ENCODE measurements at places on chromosomes 1 and 21.

- DNase-seq = no peak
Observed at GRCh38 chr1:107704911-107705310, 260.1 kb downstream of the VAV3 start.

- DNase-seq = no peak
Observed at GRCh38 chr1:246001837-246002230, 505.2 kb downstream of the SMYD3 start.

DNA sequence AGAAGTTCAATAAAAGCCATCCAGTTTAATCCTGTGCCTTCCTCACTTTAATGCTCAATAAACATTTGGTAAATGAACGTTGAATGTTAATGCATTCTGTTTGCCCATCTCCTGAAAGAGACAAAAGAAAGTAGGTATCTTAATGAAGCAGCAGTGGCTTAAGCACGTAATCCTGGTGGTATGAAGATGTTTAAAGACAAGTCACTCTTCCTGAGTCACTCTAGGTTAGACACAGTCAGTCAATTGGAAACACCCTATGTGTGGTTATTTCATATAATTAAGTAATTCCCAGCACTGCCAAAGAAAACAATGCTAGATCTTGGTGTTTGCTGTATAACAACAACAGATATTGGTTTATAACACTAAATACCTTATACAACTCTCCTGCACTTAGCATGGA, 334.0 kb upstream of the FMN2 start:
- DNase-seq = no peak

GRCh38 chr1:116506132-116507004, 64.5 kb downstream of the CD58 start:
- no peak for DNase-seq

DNA sequence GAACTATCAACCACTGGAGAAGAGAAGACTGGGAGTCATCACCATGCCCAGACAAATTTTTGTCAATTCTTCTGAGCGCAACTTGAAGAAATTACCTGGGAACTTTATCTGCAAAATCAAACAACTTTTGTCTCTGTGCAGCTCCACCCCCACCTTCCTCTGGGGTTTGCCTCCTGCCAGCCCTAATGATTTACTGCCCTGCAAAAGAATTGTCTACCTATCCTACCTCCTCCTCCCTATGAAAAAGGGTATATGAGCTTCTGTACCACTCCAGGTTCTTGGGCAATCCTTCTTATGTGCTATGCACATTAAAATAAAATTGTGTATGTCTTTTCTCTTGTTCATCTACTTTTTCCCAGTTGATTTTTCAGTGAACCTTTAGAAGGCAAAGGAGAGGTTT, 191.9 kb downstream of the URB2 start:
- no peak for DNase-seq

DNA sequence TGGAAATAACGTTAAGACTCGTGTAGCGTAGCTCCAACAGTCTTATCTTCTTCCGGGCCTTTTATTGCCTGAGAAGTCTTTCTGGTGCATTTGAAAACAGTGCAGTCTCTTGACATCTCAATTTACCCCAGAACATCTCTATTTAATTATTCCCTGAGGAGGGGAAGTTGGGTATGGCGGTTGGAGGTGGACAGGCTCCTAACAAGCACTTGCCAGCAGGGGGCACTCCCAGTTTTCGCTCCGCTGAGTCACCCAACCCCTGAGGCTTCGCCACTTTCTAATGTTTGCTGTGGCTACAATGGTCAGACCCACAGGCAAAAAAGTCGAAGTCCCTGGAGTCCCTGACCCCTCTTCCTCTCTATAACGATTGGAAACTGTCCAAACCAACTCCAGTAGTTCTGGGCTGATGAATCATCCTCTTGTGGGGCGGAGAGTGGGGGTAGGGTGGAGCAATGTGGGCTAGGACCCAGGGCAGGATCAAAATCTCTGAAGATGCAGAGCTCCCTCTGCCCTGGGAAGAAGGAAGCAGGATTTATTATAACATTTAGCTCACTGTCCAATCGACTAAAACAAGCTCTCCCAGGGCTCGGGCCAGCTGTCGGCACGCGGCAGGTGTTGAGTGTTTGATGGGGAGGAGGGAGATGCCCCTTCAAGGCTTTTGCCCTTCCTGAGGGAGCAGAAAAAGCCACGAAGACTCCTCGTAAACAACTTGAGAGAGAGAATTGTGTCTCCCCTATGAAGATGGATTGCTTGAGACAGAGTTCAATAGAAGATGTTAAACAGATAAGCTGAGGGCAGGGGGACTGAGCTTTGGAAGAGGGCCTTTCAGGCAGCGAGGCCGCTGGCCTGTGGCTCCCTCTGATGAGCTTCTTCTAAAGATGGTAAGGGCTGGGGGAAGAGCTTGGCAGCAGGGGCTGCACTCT, 85.7 kb downstream of the BRINP2 start:
- no peak for DNase-seq

DNA sequence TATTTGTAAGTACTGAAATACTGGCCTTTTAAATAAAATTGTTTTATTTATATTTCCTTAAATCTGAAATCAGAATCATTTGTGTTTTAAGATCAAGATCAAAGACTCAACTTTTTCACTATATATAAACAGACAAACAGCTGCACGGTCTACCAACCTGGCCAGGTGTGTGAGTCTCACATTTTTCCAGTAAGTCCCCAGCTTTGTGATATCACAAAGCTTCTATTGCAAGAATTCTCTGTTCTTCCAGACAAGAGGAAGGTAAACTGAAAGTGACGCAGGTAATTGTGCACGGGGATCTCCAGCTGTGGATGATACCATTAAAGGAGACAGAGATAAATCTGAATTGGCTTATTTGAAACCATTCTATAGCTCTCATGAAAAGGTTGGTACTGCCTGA, 41.2 kb upstream of the CYP2J2 start:
- no peak for DNase-seq

DNA sequence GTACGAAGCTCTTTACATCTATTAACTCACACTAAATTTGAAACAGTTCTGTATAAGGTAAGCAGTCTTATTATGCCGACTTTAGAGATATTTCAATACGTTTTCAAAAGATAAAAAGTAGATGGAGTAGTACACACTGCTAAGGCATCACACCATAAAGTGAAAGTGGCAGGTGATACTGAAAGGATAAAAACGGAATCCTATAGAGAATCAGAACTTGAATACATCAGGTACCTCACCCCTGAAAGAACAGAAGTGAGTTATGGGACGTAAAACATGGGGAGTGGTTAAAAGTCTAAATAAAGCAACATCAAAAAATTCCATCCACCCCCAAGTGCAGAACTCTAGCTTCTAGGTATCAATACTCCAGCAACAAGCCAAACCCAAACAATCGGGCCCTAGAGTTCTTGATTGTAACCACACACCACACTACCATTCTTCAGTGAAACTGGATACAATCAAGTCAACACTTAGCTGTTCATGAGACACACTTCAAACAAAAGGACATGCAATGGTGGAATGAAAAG, 142.6 kb downstream of the SMYD3 start:
- DNase-seq = no peak

DNA sequence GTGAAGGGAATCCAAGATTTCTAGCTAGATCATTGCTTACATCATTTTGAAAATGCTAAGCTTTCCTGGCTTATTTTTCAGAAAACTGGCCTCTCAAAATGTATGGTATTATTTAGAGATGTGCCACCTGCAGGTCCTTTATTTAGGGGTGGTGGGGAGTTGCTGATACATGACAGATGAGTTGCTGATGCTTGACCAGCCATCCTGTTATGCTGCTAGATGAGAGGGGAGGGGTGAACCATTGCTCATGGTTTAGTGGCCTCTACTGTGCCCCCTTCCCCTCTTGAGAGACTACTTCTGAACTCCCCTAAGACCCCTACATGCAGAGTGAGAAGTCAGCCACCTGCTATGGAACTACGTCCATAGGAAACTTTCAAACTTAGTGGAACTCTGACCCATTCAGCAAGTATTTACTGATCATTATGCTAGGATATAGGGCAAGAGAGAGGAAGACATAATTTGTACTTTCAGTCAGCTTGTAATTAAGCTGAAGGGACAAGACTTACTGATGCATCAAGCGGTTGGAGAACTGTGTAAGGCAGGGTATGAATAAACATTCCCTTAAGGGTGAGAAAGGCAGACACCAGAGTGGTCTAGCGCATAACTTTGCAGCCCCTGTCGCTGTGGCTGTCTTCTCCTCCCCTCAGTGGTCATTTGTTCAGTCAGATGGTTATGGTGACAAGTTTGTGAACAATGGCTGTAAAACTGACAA, 34.6 kb downstream of the SLAMF6 start:
- no peak for DNase-seq

DNA sequence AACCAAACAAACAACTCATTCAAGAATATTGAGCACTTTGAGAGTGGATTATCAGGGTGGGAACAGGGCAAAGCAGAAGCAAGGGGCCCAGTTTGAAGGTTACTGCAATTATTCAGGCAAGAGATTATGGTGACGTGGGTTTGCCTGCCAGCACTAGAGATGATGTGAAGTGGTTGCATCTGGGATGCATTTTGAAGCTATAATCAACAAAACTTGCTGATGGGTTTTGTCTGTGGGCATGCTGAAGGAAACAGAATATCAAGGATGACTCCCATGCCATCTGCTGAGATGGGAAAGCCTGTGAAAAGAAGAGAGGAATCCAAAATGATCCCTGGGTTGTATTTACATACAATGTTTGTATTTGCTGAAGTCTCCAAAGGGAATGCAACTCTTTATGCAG, 224.3 kb upstream of the GREM2 start:
- DNase-seq = no peak

- DNase-seq = no peak
Observed at GRCh38 chr1:245990315-245991022, 516.6 kb downstream of the SMYD3 start.

DNA sequence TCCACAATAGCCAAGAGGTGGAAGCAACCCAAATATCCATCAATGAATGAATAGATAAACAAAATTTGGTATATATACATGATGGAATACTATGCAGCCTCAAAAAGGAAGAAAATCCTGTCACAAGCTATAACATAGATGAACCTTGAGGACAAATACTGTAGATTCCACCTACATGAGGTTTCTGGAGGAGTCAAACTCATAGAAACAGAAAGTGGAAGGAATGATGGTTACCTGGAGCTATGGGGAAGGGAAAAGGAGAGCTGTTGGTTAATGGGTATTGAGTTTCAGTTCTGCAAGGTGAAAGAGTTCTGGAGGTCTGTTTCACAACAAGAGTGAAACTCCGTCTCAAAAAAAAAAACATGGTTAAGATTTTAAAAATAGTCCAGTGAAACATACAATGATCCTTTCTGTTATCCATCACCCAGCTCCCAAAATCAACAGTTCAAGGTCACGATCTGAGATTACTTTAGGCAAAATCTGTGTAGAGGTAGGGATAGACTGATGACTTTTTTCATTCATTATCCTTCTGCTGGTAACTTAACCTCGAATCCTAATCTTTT, 80.8 kb upstream of the HNRNPU start:
- no peak for DNase-seq

DNA sequence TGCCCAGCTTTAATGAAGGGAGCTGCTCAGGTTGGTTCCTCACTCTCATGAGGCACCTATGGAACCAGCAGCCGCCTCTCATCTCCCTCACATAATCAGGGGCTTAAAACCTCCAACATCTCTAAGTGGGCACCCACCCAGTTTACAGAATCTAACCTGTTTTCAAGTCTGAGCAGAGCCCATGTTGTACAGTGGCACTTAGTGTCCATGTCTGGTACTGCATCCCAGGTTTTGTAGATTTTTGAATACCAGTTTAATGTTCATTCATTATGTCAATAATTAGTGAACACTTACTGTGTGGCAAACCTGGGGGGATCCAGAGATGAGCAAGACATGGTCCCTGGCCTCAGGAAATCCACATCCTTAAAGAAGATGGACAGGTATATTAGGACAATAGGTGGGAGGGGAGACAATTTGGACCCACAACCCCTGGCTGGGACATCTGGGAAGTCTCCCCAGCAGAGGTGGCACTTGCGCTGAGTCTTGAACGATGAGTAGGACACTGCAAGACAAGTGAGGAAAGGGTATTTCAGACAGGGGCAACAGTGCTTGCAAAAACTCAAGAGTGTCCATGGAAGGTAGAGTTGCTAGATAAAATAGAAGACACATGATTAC, 83.3 kb downstream of the LACTBL1 start:
- DNase-seq = no peak

DNA sequence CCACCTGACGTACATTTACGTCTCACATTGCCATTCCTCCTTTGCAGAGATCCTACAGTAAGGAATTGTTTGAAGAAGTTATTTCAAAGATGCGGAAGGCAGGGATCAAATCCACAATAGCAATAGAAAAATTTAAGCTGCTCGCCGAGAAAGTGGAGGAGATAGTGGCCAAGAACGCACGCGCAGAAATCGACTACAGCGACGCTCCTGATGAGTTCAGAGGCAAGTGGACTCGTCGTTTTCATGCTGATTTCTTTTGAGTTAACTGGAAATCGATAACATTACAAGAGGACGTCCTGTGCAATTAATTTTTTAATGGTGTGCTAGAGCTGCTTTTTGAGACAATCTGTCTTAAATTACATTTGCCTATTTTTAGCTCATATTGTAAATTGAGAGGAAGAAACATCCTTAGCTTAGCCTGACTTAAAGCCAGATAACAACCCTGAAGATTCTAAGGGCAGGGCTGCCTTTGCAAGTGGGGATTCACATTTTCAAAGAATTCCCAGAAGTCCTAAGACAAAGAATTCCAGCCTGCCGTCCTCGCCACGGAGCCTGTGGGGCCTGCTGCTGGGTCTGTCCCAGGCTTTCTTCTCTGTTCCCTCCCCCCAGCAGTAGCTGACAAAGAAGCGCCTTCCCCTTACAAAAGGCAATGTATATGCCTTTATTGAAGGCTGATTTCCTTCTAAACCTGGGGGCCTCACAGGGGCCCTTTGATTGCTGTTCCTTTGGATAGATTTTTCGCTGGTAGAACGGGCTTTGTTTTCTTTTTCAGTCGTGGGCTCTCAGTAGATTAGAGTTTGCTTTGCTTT, 31.6 kb upstream of the KIF1B start:
- DNase-seq = no peak

DNA sequence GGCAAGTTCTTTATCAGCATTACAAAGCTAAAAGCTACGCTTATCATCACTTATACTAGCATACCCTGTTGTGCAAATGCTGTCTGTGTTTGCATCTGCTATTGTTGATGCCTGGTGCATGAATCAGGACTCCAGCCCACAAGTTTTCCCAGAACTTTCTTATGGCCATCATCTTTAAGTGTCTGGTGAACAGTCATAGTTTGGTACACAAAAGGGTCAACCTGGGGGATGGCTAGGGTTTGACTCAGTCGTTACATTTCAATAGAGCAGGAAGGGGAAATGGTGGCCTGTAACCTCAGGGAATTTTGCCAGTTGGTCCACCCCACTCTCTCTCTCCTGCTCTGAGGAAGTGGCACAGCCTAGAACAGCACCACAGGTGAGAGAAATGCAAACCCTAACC, 35.4 kb downstream of the SELL start:
- no peak for DNase-seq

DNA sequence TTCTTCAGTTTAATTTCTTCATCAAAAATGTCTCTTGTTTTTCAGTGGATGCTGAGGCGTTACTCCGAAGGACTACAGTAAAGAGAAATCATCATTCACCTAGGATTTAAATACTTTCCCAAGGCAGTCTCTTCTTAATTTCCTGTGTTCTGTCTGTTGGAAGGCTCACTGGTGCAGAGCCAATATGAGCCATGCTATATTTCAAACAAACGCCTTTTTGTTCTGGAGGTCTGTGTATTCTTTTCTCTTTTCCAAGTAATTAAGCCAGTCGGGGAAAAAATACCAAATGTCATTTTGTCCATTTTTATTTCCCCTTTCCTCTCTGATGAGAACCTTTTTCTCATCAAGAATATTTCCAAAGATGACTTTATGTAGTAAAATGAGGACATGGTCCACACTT, 206.5 kb downstream of the RWDD3 start:
- no peak for DNase-seq

GRCh38 chr1:167774710-167775109, 52.9 kb downstream of the MPZL1 start:
- DNase-seq = no peak

- DNase-seq = no peak
Observed at GRCh38 chr1:84892705-84893618, at the start of gene LPAR3. Gene LPAR3, minus strand, starts transcription at chr1:84893206. Its CDS starts 27,086 bp downstream, at chr1:84866120.
